ENCODE measurements at places on chromosomes 7 and 10. TPM values are rescaled to one million over a fixed set of nuclear protein-coding genes. Genes with fewer than 3 reads are reported as not detected.

The JAKMIP3 gene
- 0.47 TPM for total RNA-seq

The ARF5 gene
- total RNA-seq = 196 TPM

The KIAA1549 gene
- 11.6 TPM for total RNA-seq

The SCART1 gene
- 0.59 TPM for total RNA-seq

The CPVL gene
- total RNA-seq = 33.3 TPM

DNA sequence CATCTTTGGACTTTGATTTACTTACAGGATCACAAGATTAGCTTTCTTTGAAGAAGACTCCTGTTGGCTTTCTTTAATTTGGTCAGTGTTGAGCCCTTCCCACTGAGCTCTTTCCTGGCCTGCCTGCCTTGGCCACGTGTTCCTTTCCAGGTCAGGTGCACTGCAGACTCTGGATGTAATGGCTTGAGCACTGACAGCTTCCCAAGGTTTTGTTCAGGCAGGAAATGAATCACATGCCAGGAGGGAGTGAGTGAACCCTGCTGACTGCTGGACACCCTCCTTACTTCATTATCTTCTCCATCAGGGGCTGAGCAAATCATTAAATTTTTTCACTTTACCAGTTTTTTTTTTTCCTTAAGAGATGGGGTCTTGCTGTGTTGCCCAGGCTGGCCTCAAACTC is 29.8 kb downstream of the SNX10 start:
- H3K4me3 ChIP-seq = no peak overlapping the region
- no peak overlapping the region for H3K27ac ChIP-seq
- H3K36me3 ChIP-seq = no peaks in the 10 kb centered on the region
- no peaks in the 10 kb centered on the region for H3K4me1 ChIP-seq

DNA sequence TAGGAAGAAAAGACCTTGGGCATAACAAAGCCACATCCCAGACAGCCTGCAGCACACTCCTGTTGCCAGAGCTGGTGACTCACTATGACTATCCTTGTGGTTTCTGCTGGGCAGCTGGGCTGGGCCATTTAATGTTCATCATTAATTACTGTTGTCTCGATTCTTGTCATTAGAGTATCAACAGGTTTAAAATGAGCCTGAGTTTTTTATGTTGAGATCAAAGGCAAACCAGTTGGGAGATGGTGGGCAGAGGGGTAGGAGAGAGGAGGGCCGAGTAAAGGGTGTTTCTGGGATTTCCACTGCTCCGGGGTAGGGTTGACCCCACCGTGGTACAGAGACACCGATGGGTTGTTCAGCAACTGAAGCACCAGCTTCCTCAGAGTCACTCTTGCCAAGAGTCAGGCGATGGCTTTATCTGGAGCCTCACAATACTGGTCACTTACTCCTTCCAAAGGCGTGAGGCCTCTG is 128.7 kb upstream of the LYZL1 start:
- peaks cover 1% of the 10 kb centered on the region for H3K36me3 ChIP-seq
- peak; percentile 44 for DNase-seq
- H3K4me3 ChIP-seq = no peak overlapping the region
- H3K4me1 ChIP-seq = peaks cover 8% of the 10 kb centered on the region
- no peaks in the 10 kb centered on the region for H3K27me3 ChIP-seq

DNA sequence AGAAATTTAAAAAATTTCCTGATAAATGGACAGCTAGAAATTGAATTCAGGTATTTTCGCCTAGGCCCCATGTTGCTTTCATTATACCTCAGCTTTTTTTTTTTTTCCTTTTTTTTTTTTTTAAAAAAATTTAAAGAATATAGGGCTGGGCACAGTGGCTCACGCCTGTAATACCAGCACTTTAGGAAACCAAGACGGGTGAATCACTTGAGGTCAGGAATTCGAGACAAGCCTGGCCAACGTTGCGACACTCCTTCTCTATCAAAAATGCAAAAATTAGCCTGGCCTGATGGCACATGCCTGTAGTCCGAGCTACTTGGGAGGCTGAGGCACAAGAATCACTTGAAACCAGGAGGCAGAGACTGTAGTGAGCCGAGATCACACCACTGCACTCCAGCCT is 334.0 kb downstream of the SORCS1 start:
- no peak overlapping the region for H3K4me3 ChIP-seq
- no peak overlapping the region for H3K27ac ChIP-seq
- H3K4me1 ChIP-seq = no peaks in the 10 kb centered on the region
- H3K27me3 ChIP-seq = no peaks in the 10 kb centered on the region

DNA sequence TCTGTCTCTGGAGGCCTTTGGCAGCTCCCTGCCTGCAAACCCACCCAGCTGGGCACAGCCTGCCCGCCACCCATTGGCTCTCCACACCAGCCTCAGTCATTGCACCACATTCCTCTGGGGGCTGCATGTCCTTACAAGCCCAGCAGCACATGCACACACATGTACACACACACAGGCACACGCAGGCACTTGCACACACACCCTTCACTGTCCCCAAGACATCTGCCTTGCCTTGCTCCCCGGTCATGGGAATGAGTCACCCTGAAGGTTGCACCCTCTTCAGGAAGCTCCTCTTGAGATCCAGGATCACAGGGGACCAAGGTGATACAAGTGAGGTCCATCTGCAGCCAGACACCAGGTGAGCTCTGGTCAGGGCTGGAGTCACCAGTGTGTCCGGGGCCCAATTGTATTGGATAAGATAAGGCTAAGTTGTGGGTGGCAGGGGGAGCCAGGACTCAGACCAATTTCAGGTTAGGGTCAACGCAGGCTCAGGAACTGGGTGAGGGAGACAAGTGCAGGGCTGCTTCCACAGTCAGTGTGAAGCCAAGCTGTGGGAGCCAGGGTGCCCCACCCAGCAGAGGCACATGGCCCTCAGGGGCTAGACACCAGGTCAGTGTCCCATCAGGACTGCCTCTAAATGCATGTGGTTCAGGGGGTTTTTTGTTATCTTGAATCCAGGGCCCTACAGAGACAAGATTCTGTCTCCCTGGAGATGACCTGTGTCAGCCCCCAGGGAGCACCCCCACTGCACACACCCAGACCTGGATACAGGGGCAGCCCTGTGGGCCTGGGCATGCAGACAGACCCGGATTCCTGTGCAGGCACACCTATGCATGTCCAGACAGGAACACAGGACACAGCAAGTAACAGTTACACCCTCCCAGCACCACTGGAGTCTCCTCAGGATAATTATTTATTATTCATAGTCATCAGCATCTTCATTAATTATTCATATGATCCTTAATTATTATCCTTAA is 33.8 kb downstream of the KCNH2 start:
- H3K36me3 ChIP-seq = no peaks in the 10 kb centered on the region
- no peak for DNase-seq
- H3K4me3 ChIP-seq = no peak overlapping the region
- peaks cover 15% of the 10 kb centered on the region for H3K27me3 ChIP-seq
- peaks cover 17% of the 10 kb centered on the region for H3K4me1 ChIP-seq
- no peak overlapping the region for H3K27ac ChIP-seq

DNA sequence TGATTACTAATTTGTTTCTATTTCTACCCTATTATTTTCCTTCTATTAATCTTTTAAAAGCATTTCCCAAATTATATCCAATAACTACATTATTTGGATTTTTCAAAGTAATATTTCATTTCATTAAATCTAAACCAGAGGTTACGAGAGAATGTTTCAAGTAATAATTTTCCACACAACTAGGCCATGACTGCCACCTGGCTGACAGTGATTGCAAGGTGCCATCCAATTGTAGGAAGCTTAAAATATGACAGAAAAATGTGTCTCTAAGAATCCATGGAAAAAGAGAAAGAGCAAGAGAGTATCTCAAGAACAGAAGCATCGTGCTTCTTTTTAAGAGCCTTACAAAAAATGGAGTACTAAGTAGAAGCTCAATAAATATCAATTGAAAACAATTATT is 48.7 kb downstream of the TPK1 start:
- H3K27ac ChIP-seq = no peak overlapping the region
- H3K4me3 ChIP-seq = no peak overlapping the region
- no peaks in the 10 kb centered on the region for H3K36me3 ChIP-seq
- no peaks in the 10 kb centered on the region for H3K27me3 ChIP-seq
- DNase-seq = peak; percentile 30
- peaks cover 12% of the 10 kb centered on the region for H3K4me1 ChIP-seq

GRCh38 chr10:32616438-32616837 is 170.5 kb downstream of the CCDC7 start:
- H3K4me1 ChIP-seq = no peaks in the 10 kb centered on the region
- H3K36me3 ChIP-seq = 0 out of 2 replicates have a peak, but pooled peaks cover 3% of the 10 kb centered on the region
- H3K4me3 ChIP-seq = no peak overlapping the region
- H3K27ac ChIP-seq = no peak overlapping the region
- H3K27me3 ChIP-seq = no peaks in the 10 kb centered on the region

DNA sequence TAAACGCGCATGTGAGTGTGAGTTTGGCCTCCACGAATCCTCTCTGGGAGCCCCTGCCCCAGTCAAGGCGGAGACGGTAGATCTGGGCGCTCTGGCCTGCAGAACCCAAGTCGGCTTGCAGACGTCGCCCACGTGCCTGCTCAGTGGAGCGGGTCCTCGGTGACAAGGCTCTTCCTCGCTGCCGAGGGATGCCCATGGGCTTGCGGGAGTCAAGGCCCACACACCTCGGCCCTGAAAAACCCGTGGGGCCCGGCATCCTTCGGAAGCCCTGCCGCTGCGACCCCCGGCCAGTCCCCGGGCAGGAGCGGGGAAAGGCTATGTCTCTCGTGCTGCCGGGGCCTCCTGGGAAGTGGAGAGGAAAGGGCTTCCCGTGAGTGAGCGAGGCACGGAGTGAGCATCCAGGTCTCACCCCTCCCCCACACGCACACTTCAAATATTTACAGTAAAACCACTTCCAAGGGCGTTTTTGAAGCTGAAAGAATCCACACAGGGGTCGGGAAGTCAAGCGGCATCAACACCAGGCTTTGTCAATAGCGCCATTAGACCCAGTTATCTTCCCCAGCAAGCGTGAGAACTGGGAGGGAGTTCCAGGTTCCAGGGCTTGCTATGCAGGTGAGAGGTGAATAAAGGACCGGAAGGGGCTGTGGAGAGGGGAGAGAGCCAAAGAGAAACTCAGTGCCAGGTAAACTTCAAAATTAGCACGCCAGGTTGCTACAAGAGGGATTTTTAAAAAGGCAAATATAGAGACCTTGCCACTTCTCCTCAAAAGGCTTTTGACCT is 1.1 kb upstream of the MNX1 start:
- no peaks in the 10 kb centered on the region for H3K36me3 ChIP-seq
- H3K4me3 ChIP-seq = peak overlapping the region; percentile 60
- peaks cover 65% of the 10 kb centered on the region for H3K4me1 ChIP-seq
- no peak overlapping the region for H3K27ac ChIP-seq

GRCh38 chr7:494906-495305 is 24.7 kb downstream of the PDGFA start:
- no peak overlapping the region for H3K27ac ChIP-seq
- no peak overlapping the region for H3K4me3 ChIP-seq
- no peaks in the 10 kb centered on the region for H3K27me3 ChIP-seq
- no peak for DNase-seq
- H3K4me1 ChIP-seq = no peaks in the 10 kb centered on the region
